Activated T-helper 2 cell treated with anti-CD3 and anti-CD28 coated beads, Interferon-gamma antibody, Interleukin-2, Interleukin-4, amounts not matched to agents 10 μg/mL and 5 μg/mL and 100 μg/mL, durations not matched to agents 14 hours and 24 hours and 36 hours (primary cell): ENCODE measurements at places on chromosomes 2 and 18.

GRCh38 chr2:35081001-35081621 is 1274.5 kb upstream of the CRIM1 start:
- no peak for DNase-seq

DNA sequence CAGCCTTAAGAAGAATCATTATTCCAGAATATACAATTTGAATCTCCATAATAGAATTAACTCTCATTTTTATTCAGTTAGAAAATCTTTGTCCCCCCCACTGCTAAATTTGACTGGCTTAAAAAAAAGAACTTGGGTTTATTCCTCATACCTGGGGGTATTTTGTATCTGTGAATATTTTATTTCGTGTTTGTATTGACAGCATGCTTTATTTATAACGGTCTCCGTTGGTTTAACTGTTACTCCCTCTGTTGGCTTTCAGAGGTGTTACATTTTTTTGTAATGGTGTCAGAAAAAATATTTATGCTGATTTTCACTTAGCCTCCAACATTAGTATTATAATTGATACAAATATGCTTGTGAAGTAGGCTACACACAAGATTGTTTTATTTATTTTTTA is 109.1 kb downstream of the HAUS1 start:
- no peak for DNase-seq

DNA sequence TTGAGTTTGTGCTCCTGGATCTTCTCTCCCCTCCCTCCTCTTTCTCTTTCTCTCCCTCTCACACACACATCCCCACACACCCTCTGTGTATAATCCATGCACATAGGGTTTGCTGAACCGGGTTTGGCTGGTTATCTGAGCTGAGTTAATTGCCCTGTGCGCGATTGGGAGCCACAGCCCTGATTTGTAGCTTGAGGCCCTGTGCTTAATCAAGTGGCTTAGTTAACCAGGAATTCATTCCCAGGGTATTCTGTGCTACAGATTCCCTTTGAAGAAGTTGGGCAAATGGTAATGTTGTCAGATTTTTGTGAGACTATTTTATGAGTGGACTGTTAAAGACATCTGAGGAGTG is 6.2 kb downstream of the PARD3B start:
- no peak for DNase-seq

DNA sequence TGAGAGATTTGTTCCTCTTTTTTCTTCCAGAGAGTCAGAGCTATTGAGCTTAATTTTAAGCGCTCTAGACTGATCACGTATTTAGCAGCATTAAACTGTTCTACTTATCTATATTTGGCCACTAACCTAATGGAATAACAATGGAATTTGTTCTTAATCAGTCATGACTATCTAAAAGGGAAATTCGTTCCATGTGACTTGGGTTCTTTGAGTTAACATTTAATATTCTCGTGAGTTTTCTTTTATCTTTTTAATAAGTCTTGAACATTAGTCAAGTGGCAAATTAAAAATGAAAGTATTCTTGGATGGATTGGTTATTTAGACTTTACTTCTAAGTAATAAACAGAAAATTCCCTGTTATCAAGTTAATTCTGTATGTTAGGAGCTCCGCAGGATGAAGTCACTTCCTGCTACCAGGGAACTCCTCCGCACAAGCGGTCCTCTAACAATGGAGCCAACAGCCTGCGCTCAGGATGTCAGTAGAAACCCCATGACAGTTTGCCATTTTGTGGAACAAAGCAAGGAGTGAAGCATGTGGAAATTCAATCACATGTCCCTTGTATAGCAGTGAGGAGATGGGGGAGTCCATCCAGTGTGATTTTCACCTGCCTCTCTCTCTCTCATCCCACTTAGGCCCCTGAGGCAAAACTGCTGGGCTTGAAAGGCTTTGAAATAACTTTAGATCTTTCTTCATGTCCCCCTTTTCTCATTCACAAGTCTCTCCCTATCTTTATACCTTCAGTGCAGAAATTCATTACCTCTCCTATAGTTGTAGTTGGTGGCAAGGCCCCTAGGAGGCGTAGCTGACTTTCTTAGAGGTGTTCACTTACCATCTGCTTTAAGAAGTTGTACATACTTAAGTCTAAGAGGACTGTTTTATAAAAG is 138.1 kb downstream of the WDR7 start:
- no peak for DNase-seq

GRCh38 chr2:204357286-204357685 is 188.0 kb upstream of the PARD3B start:
- no peak for DNase-seq

GRCh38 chr18:25061395-25061794 is 290.6 kb downstream of the ZNF521 start:
- DNase-seq, result no peak

GRCh38 chr2:122384768-122385333 is 629.4 kb downstream of the TSN start:
- no peak for DNase-seq

DNA sequence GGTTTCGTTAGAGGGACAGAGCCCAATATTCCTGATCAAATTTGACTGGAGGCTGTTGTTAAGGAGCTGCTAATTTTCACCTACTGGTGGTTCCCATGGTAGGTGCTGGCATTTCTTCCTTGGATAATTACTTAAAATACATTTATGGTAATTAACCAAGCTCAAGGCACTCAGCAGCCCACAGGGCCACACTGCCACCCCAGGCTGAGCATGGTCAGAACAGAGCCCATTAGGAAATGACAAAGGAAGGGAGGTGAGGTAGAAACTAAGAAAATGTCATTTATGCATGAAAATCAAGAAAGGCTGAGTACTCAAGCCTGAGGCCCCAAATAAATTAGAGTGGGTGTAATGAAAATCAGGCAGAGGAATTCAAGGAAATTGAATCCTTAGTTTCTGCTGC is 510.2 kb upstream of the GYPC start:
- DNase-seq, result no peak

DNA sequence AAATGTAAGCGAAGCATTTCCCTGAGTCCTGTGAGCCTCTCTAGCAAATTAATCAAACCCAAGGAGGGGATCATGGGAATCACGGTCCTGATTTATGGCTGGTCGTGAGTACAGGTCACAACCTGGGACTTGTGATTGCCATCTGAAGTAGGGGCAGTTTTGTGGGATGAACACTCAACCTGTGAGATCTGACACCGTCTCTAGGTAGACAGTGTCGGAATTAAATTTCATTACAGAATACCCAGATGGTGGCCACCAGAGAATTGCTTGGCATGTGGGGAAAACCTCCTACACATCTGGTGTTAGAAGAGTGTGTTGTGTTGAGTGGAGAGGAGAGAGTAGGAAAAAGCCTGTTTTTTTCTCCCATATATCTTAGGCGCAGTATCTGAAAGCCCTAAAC is 12.5 kb downstream of the CAPN14 start:
- no peak for DNase-seq

DNA sequence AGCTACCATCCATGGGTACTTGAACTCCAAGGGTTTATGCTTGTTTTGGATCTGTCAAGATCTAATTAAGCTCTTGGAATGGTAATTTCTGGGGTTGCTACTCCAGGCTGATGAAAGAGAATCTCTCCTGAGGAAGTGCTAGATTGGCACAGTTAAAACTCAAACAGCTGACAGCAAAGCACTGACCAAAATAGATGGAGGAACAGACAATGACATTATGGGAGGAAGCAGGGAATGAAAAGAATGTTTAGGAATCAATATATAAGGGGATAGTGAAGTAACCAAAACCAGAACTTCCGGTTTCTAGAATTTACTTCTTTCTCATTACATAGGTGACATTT is 6.3 kb downstream of the THUMPD2 start:
- no peak for DNase-seq

- no peak for DNase-seq
These were observed 59.5 kb downstream of the E2F6 start for GRCh38 chr2:11406267-11406957.

- no peak for DNase-seq
These were observed 5.7 kb downstream of the SLC40A1 start for GRCh38 chr2:189574793-189575475.

GRCh38 chr2:21396252-21396651 is 272.5 kb downstream of the TDRD15 start:
- DNase-seq, result no peak

GRCh38 chr2:212154477-212154878 is 384.1 kb downstream of the ERBB4 start:
- DNase-seq, result no peak

DNA sequence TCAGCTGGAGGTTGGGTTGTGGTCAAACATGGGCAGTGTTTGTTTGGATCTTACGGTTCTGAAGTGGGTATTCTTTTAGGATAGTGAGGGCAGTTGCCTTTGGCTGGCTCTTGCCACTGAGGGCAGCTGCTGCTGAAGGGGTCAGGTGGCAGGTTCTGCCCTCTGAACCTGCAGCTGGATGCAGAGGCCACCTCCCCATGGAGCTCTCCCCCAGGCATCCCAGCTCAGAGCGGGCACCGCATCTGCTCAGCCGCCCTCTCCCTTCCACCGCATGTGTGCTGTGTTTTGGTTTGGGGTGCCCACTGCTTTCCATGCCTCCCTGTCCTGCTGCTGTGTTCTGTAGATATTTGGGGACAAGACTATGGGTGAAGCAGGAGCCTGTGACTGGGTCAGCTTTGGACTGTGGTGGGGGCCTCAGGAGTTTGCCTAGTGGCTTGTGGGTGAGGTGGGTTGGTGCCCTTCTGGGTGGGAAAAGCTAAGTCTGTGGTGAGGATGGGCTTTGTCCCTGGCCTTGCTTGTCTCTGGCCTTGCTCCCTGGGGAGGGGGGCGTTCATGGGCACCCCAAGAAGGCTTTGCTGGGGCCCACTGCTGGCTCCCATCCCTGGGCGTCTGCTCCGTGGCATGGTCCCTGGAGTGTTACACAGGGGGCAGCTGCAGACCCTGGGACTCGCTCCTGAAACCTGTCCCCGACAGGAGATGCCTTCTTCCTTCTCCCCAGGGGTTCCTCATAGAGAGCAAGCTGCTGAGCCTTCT is 28.5 kb downstream of the OTOF start:
- no peak for DNase-seq

DNA sequence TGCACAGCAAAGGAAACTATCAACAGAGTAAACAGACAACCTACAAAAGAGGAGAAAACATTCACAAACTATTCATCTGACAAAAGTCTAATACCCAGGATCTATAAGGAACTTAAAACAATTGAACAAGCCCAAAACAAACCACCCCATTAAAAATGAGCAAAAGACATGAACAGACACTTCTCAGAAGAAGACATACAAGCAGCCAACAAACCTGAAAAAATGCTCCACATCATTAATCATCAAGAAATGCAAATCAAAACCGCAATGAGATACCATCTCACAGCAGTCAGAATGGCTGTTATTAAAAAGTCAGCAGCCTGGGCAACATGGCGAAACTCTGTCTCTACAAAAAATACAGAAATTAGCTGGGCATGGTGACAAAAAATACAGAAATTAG is 110.2 kb upstream of the LDLRAD4 start:
- no peak for DNase-seq
